ENCODE measurements at places on chromosomes 12 and 14. TPM values are rescaled to one million over a fixed set of nuclear protein-coding genes. Genes with fewer than 3 reads are reported as not detected.

GRCh38 chr12:12561371-12562015 lies 1.2 kb downstream of the DUSP16 start:
- peak; percentile 91 for DNase-seq

DNA sequence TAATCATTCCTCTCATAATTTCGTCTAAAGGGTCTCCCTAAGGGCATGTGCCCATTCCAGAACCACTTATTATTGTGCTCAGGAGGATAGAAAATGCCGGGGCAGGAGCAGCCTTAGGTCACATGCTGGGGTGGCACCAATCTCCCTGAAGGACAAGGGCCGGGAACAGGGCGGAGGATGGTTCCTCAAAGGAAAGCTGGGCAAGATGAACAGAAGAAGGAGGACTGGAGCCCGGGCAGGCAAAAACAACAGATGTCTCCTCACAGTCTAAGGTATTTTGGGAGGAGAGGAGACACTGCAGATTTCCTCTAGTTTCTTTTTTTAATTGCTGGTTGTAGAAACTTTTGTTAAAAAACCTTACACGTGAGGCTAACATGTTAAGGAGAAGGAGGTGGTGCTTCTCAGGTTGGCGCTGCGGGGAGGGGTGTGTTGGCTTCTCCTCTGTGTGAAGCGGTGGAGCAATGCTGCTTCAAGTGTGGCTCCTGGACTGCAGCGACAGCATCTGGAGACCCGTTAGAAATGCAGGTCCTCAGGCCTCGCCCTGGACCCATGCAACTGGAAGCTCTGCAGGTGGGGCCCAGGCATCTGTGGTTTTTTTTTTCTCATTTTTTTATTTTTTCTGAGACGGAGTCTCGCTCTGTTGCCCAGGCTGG lies 164.8 kb downstream of the AACS start:
- DNase-seq, result peak; percentile 43

DNA sequence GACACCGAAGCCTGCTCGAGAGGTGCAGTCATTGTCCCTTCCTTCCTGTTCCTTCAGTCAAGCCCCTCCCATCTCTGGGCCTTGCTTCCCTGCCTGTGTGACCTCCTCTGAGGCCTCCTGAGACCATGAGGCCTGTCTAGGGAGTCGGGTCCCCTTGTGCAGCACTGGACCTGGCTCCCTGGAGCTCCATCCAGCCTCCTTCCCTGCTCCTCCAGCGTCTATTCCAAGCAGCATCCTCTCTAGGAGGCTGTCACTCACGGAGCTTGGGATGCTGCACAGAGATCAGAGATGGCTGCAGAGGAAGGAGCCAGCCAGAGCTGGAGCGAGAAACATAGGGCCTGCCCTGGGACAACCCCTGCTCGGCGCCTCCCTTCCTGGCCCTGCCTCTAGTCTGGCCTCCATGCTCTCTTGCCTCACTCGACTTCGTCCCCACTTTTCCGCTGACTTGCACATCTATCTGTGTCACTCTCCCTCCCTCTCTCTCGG lies 142.7 kb downstream of the BCL11B start:
- peak; percentile 82 for DNase-seq

- no peak for DNase-seq
Observed at GRCh38 chr14:23181453-23181852, 2.0 kb downstream of the SLC7A8 start.

DNA sequence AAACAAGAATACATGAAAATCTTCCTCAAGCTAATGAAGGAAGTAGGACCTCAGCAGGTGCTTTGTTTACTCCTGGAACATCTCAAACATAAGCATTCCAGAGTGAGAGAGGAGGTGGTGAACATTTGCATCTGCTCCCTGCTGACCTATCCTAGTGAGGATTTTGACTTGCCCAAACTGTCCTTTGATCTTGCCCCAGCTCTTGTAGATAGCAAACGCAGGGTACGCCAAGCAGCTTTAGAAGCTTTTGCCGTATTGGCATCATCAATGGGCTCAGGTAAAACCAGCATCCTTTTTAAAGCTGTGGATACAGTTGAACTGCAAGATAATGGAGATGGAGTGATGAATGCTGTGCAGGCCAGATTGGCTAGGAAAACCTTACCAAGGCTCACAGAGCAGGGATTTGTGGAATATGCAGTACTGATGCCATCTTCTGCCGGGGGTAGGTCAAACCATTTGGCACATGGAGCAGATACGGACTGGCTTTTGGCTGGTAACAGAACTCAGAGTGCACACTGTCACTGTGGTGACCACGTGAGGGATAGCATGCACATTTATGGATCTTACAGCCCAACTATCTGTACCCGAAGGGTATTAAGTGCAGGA lies 1.9 kb downstream of the TOGARAM1 start:
- DNase-seq, result no peak

GRCh38 chr14:44720707-44721106 lies 213.6 kb upstream of the FSCB start:
- no peak for DNase-seq

GRCh38 chr14:78829274-78829673 lies 659.1 kb downstream of the NRXN3 start:
- DNase-seq, result no peak

GRCh38 chr12:7064516-7064915 lies 4.0 kb downstream of the C1S start:
- no peak for DNase-seq

- DNase-seq, result no peak
Observed at GRCh38 chr12:11164384-11164783, 6.6 kb upstream of the SMIM10L1 start.

GRCh38 chr12:60227916-60228315 lies 632.1 kb downstream of the SLC16A7 start:
- no peak for DNase-seq

DNA sequence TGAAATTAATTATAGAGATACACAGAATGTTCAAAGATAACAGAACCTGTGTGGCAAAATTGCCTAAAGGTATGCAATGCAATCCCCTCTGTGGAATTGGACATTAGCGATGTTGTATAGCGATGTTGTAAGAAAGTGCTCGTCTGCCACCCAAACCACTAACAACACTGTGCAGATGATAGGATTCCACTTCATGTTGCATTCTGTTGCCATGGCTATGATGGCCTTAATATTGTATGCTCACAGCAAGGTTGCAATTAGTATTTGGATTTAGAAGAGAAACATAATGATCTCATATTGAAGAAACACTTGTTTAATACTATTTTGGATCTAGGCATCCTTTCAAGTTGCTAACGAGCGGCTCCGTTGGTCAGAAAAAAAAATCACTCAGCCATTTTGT lies 260.3 kb downstream of the BCAT1 start:
- DNase-seq, result no peak

DNA sequence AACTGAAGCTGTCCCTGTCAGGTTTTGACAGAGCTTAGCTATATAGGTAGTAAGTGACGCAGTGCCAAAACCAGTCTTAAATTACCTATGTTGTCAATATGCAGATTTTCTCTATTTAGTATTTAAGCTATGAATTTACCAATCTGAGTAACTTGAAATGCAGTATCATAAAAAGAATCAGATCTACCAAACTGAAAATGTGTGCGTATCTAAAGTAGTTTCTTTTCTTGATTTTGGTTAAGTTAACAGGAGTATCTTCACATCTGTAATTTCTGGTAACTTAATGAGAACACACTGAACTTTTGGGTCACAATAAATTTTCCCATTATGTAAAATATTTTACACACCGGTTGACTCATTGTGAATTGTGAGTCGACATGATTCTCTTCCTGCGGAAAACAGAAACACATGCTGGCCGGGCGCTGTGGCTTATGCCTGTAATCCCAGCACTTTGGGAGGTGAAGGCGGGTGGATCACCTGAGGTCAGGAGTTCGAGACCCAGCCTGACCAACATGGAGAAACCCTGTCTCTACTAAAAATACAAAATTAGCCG lies 45.1 kb downstream of the TRAF3 start:
- no peak for DNase-seq

GRCh38 chr12:67757651-67758050 lies 109.1 kb downstream of the DYRK2 start:
- no peak for DNase-seq

DNA sequence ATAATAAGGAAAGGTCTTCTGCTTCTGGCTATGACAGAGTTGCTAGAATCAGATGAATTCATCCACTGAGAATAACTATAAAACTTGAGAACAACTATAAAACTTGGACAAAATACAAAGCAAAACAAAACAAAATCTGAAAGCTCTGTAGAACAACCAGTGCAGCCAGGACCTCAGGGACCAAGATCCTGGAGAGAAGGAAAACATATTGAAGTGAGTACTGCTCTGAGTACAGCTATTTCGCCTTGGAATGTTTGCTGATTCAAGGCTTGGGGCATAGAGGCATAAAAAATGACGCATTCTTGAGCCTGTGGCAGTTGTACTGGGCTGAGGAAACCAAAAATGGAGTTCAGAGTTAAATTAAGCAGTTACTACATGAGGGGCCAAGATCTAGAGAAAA lies 21.7 kb downstream of the FOXA1 start:
- no peak for DNase-seq

GRCh38 chr14:60247994-60248696 lies 876 bp upstream of the PPM1A start:
- DNase-seq, result peak; percentile 93

DNA sequence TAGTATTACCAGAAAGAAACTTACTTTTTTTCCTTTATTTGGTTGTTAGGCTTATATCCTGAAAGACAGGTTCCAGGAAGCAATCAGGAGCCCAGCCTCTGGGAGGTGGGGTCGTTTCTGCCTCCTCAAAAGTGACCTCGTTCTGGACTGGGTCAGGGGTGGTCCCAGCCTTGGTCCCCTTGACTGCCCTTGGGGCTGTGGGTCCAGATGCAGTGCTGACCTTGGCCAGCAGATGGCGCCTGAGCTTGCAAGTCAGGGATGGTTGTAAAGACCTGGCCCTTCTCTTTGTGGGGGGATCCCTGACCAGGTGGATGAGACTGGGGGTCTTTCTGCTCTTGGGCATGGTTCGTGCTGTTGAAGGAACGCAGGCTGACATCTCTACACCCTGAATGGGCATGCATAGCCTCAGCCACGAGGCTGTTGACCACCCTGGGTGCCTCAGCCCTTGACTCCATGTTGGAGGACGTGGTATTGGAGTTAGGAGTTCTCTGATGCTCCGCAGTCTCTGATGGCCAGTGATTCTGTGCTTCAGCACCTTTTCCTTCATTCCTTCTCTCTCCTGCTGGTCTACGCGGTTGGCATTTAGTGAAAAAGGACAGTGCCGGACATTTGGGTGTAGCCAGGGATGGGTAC lies 62.4 kb downstream of the ADCK1 start:
- DNase-seq, result no peak

DNA sequence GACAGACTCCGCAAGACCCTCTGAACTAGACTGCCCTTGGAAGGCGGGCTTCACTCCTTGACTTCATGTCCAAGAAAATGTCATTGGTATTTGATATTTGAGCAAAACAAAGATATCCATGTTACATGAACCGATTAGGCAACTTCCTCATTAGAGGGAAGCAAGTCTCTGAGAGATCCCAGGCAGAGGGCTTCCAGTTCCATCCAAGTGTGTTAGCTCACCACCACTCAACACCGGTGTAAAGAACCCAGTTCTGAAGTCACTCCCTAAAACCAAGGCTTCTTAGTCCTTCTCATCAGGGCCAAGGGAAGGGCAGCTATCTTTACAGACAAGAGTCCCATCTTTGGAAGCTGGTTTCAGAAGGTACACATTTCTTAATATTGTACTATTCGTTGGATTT lies 87.2 kb upstream of the CDKN3 start:
- no peak for DNase-seq

GRCh38 chr12:60394665-60395064 lies 798.8 kb downstream of the SLC16A7 start:
- no peak for DNase-seq

DNA sequence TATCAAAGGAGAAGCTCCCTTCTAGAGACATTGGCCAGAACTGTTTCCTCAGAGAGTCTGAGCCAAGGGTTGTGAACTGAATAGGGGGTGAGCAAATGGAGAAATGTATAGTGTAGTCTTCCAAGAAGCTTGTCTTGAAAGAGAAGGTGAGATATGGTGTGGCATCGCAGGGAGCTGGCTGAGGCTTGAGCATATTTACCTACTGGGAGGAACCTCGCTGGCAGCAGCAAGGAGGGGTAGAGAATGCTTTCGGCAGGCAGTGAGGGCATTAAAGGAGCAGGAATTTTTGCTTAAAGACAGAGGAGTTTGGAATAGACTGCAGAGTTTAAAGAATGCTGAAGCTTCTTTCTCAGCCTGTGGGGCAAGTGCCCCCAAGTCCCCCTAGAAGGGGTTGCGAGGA lies 59.3 kb upstream of the PRMT8 start:
- DNase-seq, result no peak

- no peak for DNase-seq
Observed at GRCh38 chr12:122886851-122887818, 8.8 kb downstream of the VPS37B start.

The HELB gene
- total RNA-seq, result 2.9 TPM

The NPAS3 gene
- 3.6 TPM for total RNA-seq

The SLC22A17 gene
- 7.0 TPM for total RNA-seq

The EFS gene
- 15.5 TPM for total RNA-seq

The KRT80 gene
- total RNA-seq, result not detected

The CMA1 gene
- total RNA-seq, result 1.4 TPM

The C1QL4 gene
- total RNA-seq, result not detected

The IL31 gene
- total RNA-seq, result not detected

The SLC35F4 gene
- total RNA-seq, result not detected

The COCH gene
- total RNA-seq, result 5.8 TPM

The CAPS2 gene
- 6.4 TPM for total RNA-seq
